ENCODE measurements at places on chromosomes 5 and 9. TPM values are rescaled to one million over a fixed set of nuclear protein-coding genes. Genes with fewer than 3 reads are reported as not detected.

WNT8A gene
- total RNA-seq, result not detected

DNA sequence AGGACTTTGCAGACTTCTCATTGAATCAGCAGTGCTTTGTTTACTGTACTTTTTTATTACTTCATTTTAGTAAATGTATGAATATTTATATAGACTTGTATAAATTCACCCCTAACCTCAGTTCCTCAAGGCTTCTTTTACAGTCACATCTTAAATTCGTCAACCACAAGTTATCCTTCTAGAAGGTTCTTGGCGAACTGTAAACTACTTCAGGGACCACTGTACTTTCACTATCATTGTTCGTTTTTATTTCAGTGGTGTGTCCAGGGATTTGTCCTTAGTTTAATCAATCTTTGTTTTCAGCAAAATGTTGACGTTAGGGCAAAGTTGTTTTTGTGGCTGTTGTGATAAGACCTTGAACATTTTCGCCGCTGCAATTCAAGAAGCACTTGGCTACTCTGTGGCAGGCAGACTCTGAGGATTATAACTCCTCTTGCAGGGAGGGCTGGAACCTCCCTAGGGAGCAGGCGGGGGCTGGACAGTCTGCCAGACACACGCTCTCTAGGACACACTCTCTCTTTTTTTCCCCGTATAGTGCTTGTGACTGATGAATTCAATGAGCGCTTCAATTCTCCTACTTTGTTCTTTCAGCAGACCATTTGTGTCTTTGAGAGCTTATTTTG, 252.8 kb downstream of the FBXL7 start:
- no peak for DNase-seq

GRCh38 chr9:38641985-38642864, 21.8 kb upstream of the ANKRD18A start:
- DNase-seq, result peak; percentile 17

- no peak for DNase-seq
Measured at GRCh38 chr9:121324755-121325154, 45.3 kb downstream of the STOM start.

- DNase-seq, result peak; percentile 44
Measured at GRCh38 chr9:124220946-124221451, 36.8 kb upstream of the NEK6 start.

DNA sequence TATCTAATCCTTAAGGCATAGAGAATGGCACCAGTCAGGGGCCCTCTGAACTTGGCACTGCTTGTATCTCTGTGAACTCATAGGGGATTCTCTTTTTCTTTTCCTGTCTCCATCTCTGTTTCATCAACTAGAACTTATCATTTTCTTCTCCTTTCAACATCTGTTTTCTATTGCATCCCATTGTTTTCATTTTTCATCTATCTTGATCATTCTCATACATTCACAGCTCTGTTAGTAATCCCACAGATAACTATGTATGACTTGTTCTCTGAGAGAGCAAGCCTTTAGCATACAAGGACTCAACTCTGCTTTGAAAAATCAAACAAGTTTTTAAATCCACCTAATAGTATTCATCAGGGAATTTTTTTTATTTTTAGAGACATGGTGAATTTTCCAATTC, 264.3 kb downstream of the ARRDC3 start:
- DNase-seq, result no peak

- DNase-seq, result no peak
Measured at GRCh38 chr5:169408731-169409130, 107.8 kb upstream of the SLIT3 start.

DNA sequence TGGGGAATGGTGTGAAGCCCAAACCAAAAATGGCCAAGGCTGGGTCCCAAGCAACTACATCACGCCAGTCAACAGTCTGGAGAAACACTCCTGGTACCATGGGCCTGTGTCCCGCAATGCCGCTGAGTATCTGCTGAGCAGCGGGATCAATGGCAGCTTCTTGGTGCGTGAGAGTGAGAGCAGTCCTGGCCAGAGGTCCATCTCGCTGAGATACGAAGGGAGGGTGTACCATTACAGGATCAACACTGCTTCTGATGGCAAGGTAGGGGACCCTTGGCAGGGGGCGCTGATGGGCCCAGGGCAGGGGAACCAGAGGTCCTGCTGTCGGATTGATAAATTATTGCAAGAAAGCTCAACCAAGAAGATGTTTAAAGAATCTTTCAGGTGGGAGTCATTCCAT, 19.8 kb downstream of the ABL1 start:
- no peak for DNase-seq

DNA sequence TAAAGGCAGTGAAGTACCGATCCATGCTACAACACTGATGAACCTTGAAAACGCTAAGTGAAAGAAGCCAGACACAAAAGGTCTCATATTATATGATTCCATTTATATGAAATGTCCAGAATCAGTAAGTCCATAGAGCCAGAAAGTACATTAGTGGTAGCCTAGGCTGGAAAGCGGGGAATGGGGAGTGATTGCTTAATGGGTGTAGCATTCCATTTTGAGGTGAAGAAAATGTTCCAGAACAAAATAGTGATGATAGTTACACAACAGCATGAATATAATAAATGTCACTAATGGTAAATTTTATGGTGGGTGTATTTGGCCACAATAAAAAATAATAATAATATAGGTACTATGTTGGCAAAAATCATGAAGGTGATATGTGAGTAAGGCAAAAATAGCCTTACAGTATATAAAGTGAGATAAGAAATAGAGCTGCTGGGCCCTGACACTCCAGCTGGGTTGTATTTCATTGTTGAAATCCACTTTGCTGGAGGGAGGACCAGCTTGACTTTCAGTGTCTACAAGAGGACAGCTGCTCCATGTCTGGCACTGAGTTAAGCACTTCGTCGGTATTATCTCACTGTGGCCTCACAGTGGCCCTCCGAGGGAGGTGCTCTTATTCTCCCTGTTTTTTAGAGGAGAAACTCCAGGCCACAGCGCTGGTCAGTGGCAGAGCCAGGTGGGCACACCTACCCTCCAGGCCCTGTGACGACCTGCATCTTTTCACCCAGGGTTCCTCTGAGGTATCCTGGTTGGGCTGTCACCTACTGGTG, 22.4 kb upstream of the ANGPTL2 start:
- no peak for DNase-seq

IFNB1 gene
- total RNA-seq, result not detected

DNA sequence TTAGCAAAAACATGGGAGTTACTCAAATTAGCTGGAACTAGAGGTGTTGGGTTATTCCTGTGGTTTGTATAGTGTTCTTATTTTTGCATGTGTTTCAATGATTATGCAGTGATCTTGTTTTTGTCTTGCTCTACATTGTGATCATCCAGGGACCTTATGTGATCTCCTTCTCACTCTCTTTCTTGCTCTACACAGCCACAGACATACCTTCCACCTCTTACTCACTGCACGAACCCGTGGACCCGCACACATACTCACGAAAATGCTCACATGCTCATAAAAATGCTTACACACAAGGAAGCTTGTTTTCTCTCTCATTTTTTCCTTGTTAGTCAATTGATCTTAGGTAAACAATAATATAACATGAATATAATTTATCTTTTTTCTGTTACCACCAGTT, 187.1 kb downstream of the KDM4C start:
- no peak for DNase-seq

DNA sequence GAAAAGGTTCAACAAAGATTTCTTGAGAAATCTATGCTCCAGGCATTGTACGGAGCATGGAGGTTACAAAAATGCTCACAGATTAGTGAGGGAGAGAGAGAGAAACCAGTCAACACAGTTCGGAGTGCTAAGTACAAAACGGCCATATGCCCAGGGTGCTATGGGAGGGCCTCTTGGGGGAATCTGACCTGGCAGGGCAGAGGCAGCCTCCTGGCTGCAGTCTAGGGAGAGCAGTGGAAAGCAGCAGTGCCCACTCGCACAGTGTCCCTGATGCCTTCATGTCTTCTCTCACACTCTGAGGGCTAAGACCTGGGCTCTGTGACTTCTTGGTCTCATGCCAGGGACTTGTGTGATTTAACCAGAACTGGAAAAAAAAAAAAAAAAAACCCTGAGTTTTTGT, 29.8 kb upstream of the SMC5 start:
- DNase-seq, result no peak

- DNase-seq, result no peak
Measured at GRCh38 chr9:90861826-90862740, 60.5 kb downstream of the SYK start.

GRCh38 chr9:135879619-135880018, 27.7 kb downstream of the CAMSAP1 start:
- DNase-seq, result no peak

DNA sequence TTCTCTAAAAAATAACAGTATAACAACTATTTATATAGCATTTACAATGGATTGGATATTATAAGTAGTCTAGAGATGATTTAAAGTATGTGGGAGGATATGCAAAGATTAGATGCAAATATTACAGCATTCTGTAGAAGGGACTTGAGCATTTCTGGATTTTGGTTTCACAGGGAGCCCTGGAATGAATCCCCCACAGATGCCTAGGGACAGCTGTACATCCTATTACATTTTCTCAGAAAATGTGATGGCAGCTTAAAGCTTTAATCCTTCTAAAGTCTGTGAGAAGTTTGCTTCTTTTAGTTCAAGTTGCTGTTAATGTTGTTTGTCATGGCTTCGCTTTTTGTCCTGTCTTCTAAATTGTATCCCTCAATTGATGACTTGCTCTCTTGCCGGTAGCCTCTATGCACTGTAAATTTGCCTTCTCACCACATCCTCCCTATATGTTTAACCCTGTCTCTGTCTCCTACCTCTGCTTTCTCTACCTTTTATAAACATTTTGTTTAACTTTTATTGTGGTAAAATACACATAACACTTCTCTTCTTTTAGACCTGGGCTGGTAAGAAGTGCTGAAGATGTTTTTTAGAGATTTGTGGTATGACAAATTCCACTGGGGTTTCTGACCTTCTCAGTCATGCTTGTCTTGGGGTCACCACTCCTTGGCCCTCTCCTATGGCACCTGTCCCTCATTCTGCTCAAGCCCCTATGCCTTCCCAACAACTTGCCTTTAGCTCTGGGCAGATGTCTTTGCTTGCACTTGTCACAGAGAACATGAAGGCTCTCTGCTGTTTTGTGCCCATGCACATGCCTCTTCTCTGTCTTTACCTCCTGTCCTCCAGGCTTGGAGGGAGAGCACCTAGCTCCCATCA, 37.9 kb downstream of the LNPEP start:
- no peak for DNase-seq

SPINK13 gene
- not detected for total RNA-seq

DNA sequence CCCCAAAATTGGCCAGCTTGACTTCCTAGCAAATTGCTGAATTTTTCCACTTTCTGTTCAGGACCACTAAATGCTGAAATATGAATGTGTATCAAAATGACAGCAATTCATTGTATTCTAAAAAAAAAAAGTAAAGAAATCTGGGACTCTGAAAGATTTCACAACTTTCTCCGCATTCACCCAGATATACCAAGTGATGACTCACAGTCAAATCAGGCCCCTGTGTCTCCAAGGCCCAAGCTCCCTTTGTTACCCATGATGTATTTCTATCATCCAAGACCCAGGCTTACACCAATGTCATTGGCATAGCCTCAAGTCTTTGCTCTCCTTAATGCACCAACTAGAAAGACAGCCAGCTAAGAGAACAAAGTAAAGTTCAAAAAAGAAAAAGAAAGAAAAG, 493.9 kb downstream of the NTRK2 start:
- DNase-seq, result no peak

DNA sequence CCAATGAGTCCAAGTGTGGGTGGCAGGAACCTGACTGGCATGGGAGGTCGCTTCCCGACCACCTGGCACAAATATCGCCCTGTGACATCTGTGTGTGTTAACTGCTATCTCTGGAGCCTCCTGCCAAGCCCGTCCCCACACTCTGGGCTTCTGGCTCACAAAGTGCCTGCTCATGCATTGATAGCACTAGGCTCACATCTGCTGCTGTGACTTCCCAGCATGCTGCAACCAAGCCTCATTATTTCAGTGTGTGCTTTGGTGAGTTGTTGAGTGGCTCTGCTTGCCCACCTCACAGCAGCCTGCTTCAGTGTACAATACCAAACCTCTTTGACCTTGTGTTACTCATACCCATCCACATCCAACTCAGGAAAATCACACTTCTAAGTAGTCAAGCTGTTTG, 139.8 kb downstream of the APBA1 start:
- no peak for DNase-seq

DNA sequence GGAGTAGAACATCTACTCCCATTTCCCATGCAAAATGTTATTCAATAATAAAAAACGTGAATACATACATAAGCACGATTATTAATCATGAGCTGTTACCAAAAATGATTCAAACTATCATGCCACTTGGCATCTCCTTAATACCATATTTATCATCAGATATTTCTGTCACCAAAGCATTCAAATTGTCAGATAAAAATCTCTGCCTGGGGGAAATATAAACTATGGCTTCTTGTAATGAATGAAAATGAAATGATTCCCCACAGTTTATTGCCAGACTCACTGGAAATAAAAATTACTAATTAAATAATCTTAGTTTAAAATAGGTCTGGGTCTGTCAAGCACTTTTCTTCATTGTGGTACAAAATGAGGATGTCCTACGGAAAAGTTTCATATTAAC, 265.4 kb downstream of the EDIL3 start:
- DNase-seq, result no peak

GBGT1 gene
- total RNA-seq, result not detected

TAF1L gene
- total RNA-seq, result not detected

DNA sequence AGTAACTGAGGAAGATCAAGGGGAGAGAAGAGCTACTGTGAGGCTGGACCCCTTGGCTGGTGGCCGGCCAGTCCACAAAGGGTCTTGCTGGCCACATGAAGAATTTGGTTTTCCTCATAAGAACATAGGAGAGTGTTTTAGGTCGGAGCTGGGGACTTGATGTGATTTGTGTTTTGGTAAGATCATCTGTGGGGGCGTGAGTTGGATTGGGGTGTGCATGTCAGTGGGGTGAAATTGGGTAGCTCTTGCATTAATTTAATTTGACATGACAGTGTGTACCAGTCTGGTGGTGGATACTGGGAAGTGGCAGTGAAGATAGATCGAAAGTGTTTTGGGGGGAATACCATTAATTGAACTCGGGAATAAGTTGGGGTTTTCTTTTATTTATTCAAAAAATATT, 8.6 kb downstream of the PAM start:
- DNase-seq, result no peak

DNA sequence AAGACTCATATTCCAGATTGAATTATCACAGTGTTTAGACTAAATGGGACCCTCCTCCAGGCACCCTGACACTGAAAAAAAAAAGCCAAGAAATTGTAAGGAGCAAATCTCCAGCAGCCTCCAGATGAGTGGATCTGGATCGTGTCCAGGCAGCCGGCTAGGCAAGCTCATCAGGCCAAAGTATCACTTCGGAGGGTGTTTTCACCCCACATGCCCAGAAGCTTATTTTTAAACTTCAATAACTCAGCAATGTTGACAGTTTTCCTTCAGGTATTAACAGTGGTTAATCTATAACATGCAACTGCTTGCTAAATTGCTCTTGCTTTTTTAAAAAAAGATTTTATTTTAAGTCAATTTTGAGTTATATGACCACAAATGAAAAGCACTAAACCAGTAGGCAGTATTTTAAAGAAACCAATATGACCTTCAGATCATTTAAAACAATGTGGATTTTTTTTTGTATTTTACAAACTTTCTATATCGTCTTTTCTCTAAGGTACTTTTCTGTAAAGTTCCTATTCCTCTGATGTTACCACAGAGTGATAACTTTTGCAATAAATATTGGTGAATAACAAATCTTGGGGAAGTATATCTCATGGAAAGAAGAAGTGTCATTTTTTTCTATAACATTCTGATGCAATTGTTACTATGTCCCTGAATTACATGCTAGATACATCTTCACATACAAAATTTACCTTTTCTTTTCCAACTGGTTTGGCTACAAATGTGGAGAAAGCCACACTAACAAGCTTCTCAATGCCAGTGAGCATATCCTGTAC, 30.7 kb downstream of the ACOT12 start:
- DNase-seq, result no peak

GRCh38 chr9:38227061-38227540, 158.1 kb upstream of the SHB start:
- peak; percentile 17 for DNase-seq
